ENCODE measurements at places on chromosomes 13 and 19.

GRCh38 chr13:26819046-26819445 lies 58.5 kb upstream of the GPR12 start:
- DNase-seq: no peak

- no peak for DNase-seq
Measured at GRCh38 chr19:38993271-38993670, 17.7 kb upstream of the FBXO17 start.

DNA sequence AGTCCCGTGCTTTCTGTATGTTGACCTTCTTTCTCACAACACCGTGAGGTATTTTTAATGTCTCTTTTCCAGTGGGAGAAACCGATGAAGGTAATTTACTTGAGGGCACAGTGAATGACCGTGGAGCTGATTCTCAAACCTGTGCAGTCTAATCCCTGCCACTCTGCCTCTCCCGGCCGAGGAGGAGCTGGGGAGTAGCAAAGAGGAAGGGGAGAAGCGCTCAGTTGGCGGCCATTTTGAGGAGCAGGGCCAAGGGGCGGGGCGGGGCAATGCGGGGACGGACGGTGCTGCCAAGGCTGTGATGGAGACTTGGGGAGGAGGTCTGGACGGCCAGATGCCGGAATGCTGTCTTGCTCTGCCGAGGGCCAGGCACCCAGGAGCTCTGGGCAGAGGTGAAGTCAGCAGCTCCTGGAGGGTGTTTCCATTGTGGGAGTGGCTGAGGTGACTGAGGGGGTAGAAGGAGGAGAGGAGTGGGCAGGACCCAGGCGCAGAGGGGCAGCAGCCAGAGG lies 12.4 kb upstream of the RANBP3 start:
- no peak for DNase-seq

DNA sequence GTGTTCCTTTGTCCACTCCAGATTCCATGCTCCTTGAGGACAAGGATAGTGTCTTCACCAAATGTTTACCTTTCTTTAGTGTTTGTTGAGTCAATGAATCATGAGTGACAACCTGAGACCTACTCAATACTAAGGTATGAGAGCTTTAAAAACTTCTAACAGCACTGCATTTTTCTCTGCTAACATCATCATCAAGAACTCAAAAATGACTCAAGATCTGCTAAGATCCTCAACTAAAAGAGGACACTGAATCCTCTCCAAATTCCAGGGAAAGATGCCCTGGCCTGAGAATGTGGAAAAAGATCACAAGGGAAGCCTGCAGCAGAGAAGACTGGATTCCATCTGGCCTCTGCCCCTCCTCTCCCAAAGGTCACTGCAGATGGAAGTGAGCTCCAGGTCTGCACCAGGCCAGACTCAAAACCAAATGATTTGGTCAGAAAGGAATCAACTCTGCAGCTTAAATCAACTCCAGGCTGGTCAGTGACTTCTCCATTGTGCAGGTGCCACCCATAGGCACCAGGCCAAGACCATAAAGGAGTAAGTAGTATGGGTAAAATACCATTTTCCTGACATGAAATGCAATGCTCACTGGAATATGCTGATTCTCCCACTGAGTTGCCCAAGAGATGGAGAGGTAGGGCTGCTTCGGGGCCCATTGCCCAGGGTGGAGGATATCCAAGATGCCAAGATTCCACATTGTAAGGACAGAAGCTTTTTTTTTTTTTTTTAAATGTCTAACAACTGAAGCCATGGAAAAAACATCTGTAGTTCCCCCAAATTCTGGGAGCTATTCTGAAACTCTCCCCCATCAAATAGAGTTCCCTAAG lies 89.5 kb upstream of the DOCK9 start:
- DNase-seq: no peak

DNA sequence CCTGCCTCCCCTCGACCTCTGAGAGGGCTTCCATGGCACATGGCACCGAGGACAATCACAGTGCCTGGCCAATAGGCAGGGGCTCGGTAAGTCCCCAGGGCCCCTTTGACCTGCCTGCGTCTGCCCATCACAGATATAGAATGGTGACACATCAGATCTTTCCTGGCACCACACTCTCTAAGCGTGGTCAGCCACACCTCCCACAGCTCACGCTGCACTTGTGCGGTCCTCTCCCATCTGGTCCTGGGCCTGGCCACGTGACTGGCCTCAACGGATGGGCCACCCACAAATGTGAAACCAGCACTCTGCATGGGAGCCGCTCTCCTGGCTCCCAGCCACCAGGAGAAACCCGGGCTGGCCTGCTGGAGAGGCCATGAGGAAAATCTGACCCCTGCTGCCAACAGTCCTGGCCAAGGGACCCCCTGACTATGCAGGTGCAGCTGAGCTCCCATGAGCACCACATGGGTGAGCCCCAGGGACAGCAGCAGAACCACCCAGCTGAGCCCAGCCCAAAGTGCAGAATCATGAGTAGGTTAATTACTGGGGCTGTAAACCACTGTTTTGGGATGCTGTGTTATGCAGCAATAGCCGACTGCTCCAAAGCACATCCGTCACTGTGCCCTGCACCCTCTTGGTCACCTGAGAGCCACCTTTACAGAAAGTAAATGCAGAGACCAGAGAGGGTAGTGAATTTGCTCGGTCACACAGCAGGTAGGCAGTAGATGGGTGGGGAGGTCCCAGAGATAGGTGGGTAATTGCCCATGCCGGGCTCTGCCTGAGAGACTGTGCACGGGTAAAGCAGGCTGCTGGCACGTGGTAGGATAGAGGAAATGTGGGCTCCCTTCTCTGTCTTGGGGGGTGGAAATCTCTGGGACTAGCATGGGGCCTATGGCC lies 9.7 kb upstream of the MEF2B start:
- no peak for DNase-seq

- DNase-seq: no peak
Measured at GRCh38 chr13:71829547-71829946, 37.5 kb downstream of the DACH1 start.

- DNase-seq: no peak
Measured at GRCh38 chr13:113431171-113431570, 22.1 kb downstream of the ADPRHL1 start.

DNA sequence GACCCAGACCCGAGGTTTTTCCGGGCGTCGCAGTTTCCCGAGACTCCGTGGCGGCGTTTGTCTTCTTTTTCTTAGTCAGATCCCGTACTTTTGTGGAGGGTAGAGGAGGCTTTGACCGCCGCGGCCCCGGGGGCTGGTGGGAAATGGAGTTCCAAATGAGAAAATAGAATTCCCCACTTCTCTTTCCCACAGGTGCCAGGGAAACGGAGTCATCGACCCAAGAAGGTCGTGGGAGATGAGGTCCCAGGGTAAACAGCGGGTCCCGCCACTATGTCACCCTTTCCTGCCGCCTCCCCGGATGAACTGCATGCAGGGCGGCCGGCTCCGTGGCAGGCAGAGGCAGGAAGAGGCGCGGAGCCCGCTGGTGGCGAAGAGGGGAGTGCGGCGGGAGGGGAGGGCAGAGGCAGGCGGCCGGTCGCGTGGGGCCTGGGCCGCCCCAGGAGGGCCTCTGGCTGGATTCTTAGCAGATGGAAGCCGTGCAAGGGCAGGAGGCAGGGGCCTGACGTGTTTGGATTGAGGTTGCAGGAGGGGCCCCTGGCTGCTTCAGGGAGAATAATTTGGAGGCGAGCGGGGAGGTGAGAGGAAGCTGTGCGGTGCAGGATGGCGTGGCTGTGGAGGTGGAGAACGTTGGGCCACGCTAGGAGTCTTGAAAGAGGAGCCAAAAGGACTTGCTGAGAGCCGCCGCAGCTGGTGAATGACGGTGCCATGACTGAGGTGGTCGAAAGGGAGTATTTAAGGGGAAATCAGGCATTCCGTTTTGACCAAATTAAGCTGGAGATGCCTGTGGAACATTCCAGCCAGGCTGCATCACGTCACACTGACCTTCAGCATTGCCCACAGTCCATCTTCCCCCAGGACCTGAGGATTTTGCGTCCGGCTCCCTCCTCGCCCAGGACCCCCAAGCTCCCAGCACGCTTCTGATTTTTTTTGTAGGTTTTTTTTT lies 11.7 kb downstream of the CYTH2 start:
- DNase-seq: no peak

DNA sequence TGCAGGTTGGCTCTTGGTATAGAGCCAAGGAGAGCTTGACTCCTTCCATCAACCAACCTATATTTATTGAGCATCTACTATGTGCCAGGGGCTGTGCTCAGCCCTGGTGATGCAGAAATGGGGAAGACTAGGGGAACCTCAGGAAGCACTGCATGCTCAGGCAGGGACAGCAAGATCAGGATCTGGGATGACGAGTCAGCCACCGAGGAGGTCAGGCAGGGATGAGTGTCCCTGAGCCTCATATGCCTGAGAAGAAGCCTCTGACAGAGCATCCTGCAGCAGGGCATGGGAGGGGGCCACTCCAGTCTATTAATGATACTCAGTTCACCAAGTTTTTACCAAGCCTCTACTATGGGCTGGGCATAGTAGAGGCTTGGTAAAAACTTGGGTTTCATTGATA lies 158.1 kb downstream of the KATNAL1 start:
- no peak for DNase-seq

DNA sequence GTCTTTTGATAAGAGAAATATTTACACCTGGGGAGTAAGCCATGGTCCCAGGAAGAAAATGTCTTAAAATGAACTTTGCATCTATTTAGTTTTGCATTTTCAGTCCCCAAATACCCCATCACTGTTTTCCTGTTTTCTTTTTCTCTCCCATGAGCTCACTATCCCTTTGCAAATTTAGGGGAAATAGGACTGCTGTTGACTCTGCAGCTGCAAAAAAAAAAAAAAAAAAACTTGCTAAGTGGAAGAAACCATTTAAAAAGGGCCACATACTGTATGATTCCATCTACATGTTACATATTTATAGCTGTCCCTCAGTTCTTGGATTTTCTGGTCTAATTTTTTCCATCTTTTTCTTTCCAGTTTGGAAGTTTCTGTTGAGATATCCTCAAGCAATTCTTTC lies 98.2 kb upstream of the SERP2 start:
- no peak for DNase-seq

- no peak for DNase-seq
Measured at GRCh38 chr13:30024125-30024865, 173.9 kb upstream of the UBL3 start.

DNA sequence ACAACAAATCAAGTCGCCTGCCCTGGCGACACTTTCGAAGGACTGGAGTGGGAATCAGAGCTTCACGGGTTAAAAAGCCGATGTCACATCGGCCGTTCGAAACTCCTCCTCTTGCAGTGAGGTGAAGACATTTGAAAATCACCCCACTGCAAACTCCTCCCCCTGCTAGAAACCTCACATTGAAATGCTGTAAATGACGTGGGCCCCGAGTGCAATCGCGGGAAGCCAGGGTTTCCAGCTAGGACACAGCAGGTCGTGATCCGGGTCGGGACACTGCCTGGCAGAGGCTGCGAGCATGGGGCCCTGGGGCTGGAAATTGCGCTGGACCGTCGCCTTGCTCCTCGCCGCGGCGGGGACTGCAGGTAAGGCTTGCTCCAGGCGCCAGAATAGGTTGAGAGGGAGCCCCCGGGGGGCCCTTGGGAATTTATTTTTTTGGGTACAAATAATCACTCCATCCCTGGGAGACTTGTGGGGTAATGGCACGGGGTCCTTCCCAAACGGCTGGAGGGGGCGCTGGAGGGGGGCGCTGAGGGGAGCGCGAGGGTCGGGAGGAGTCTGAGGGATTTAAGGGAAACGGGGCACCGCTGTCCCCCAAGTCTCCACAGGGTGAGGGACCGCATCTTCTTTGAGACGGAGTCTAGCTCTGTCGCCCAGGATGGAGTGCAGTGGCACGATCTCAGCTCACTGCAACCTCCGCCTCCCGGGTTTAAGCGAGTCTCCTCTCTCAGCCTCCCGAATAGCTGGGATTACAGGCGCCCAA lies at the start of gene LDLR:
Gene LDLR (plus strand): TSS at position 210 of the 760 bp plus-strand sequence. CDS start 86 bp downstream, at position 296.
- DNase-seq: no peak

DNA sequence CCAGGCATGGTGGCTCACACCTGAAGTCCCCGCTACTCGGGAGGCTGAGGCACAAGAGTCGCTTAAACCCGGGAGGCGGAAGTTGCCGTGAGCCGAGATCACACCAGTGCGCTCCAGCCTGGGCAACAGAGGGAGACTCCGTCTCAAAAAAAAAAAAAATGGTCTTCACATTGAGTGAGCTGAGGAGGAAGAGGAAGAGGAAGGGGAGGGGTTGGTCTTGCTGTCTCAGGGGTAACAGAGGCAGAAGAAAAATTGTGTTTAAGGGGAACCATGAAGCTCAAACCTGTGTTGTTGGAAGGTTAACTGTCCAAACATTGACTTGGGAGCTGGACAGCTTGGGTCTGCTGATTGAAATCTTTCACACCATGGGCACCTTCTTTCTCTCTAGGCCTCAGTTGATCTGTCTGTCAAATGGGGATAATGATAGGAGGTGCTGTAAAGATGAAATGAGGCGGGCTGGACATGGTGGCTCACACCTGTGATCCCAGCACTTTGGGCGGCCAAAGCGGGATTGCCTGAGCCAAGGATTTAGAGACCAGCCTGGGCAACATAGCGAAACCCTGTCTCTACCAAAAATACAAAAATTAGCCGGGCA lies 9.8 kb upstream of the SLC44A2 start:
- no peak for DNase-seq

- no peak for DNase-seq
Measured at GRCh38 chr13:108987944-108988343, 358.5 kb downstream of the MYO16 start.

DNA sequence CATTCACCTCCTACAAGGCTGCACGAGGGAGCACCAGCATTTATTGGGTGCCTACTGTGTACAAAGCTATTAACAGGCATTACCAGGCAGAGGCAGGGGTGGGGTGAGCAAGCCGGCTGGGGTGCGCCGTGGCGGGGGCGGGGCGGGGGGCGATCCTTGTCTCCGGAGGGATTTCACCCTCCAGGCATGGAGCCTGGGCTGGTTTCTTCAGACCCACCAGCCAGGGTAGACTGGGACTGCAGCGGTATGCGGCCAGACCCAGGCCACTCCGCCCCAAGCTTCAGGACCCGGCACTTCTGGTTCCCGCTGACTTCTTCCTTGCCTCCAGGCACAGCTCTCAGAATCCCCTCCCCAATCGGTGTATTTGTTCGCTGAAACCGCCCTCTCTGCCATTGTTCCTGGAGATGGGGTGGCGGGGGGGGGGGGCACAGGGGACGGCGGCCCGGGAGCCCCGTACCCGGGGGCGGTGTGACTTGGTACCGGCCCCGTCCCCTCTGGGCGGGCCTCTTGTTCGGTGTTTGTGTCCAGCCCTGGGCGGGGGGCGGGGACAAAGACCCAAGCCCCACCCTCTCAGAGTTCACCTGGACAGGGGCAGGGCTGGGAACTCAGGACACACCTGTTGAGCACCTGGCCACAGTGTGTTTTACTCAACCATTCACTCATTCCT lies 14.4 kb downstream of the TJP3 start:
- DNase-seq: no peak

DNA sequence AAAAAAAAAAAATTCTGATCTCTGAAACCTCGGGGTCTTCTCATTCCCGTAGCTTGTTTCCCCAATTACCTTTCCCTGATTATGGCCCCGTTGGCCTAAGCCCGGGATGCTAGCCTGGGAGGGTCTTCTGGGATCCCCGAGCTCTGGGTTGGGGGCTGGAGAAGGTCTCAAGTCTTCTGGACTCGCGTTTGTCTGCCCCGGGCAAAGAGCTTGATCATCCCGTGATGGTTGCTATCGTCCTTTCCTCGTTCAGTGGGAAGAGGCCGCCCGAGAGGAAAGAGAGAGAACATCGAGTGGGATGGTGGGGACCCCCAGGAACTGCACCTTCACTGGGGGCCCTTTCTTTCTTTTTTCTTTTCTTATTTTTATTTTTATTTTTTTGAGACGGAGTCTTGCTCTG lies 2.4 kb downstream of the GNA15 start:
- no peak for DNase-seq

GRCh38 chr19:49700563-49700962 lies 9.6 kb downstream of the CPT1C start:
- no peak for DNase-seq
